Stimulated activated CD4-positive, alpha-beta T cell treated with anti-CD3 and anti-CD28 coated beads, Interleukin-15, amount 100 ng/mL, for 48 hours (primary cell): ENCODE measurements at places on chromosomes 1 and 21.

DNA sequence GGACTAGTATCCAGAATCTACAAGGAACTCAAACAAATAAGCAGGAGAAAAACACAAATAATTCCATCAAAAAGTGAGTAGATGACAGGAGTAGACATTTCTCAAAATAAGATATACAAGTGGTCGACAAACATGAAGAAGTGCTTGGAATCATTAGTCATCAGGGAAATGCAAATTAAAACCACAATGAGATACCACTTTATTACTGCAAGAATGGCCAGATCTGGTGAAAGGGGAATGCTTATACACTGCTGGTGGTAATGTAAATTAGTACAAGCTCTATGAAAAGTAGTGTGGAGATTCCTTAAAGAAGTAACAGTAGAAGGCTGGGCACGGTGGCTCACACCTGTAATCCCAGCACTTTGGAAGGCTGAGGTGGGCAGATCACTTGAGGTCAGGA is 73.8 kb downstream of the POU2F1 start:
- DNase-seq: no peak

- no peak for DNase-seq
Observed at GRCh38 chr1:63537940-63538339, 14.6 kb downstream of the EFCAB7 start.

DNA sequence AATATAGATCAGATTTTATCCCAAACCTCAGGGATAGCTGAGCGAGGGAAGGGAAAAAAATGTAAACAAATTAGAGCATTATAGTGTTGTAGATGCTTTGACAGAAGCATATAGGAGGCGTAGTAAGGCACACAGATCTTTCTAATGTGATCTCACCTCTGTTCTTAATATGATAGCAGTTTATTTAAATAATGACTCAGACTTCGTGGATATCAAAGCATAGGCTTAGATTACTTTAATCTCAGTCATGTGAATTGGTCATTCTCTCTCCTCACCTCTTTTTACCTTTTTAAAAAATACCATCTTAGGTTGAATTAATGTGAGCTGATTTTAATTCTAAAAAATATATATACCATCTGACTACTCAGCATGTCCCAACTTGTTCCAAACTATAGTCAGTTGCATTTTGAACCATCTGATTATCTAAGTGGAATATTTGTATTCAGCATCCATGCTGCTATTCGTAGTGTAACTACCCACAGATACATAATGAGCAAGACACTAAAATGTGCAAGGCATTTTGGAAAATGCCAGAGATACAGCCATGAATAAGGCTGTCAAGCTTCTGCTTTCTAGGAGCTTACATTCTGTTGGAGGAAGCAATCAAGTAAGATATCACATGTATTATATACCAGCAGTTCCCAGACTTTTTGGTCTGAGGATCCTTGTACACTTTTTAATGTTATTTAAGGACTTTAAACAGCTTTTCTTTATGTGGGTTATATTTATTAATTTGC is 76.7 kb downstream of the OSBPL9 start:
- DNase-seq: no peak

DNA sequence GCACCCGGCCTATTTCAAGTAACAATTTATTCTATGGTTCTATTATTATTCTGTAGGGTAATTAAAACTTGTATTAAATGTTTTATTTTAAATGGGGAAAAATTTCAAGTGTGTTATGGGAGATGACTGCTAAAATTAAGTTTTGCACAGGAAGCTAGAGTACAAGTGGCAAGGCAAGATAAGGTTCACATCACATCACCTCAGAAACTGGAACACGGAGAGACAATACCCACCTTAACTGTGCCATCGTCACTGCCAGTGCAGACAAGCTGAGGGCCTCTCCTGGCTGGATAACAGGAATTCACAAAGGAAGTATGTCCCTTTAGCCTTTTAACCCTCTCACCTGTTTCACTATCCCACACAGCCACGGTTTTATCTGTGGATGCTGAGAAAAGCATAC is 7.6 kb downstream of the SNRNP40 start:
- DNase-seq: no peak

DNA sequence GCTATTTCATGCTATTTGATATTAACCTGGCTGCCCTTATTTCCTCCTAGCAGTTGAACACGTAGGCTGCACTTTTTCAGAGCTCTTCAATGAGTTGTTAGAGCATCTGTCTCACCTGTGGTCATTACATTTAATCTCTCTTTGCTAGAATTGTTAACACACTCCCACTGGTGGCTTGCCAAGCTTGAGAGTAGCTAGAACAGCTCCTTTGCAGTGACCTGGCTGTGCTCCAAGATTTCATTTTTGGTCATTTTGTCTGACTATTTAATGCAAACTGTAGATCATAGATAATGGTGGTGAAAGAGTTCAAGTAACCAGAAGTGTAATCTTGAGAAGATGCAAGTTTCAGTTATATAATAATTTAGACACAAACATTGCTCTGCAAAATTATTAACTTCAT is 105.6 kb downstream of the LRRC7 start:
- no peak for DNase-seq

DNA sequence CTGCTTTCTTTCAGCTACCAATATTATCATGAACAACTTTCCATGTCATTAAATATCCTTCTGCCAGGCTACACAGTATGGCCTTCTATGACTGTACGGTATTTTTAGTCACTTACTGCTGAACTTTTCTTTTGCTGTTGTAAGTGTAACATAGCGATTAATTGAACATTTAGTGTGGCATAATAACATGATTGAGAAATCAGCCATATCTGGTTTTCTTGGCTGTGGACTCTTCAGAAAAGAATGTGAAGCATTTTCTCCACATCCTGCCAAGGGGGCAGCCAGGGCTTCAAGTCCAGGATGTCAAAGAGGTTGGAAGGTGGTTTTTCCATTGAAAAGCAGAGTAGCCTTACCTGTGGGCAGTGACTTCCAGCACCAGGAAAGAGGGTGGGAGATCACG is 8.8 kb upstream of the AHCYL1 start:
- DNase-seq: no peak

GRCh38 chr1:172507741-172508140 is 25.2 kb upstream of the SUCO start:
- no peak for DNase-seq
